ENCODE measurements at places on chromosomes 5 and 9. TPM values are rescaled to one million over a fixed set of nuclear protein-coding genes. Genes with fewer than 3 reads are reported as not detected.
A peak's percentile ranks its signal among the peaks of the same experiment; 100 is the strongest.

- peak; percentile 16 for DNase-seq
Measured at GRCh38 chr5:38872826-38873225, 27.0 kb downstream of the OSMR start.

DNA sequence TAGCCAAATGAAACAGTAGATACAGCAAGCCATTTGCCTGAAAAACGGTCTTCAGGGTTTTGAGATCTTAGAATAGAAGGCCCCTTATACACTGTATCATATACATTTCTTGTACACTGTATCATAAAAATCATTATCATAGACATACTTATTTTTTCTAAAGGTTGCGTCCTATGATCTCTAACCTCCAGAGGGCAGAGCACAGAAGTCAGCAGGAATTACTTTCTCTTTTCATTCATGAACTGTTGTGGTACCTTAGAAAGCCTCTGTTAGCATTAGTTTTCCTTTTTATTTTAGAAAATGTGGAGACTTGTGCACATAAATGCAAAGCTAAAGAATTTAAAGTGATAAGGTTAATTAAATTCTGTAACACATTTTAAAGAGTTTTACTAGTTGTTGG is 115.4 kb downstream of the OXCT1 start:
- no peak for DNase-seq

DNA sequence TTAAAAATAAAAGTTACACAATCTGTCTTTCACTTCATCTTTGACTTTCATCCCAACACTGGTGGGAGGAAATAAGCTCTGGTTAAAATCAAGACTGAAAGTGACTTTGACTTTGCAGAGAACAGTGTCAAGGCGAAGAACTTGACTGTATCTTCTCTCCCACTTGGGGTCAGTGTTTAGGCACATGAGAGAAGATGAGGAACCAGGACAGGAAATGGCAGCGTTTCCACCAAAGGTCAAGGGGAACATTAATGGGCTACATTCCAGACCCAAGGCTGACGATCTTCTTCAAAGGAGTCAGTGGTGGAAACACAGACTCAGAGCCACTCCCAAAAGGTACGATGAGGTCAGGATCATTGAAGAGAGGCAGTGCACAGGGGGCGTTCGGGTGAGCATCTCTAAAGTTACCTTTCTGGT is 409.5 kb downstream of the ARHGEF28 start:
- DNase-seq, result peak; percentile 70

DNA sequence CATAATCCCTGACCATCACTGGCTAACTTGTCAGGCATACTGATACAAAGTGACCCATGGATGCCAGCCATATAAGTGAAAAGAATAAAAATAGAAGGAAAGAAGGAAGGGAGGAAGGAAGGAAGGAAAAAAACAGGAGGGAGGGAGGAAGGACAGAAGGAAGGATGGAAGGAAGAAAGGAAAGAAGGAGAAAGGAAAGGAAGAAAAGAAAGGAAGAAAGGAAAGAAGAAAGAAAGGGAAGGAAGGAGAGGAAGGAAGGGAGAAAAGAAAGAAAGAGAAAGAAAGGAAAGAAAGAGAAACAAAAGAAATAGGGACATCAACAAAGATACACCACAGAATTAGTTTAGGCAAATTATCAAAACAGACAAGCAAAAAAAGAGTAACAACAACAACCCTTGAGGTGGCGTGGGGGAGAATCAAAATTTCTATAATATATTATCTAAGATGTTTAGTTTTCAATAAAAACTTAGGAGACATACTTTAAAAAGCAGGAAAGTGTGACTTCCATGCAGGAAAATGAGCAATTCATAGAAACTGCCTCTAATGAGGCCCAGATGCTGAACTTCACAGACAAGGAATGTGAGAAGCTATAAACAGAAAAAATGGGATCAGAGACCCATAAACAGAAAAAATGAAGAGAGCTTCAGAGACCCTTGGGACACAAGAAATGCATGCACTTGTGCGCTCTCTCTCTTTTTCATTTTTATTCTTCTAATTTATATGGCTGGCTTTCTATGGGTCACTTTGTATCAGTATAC is 96.1 kb upstream of the NFIL3 start:
- DNase-seq, result no peak

GRCh38 chr9:123470121-123470782 is 114.3 kb downstream of the CRB2 start:
- no peak for DNase-seq

The WNT8A gene
- total RNA-seq, result not detected

DNA sequence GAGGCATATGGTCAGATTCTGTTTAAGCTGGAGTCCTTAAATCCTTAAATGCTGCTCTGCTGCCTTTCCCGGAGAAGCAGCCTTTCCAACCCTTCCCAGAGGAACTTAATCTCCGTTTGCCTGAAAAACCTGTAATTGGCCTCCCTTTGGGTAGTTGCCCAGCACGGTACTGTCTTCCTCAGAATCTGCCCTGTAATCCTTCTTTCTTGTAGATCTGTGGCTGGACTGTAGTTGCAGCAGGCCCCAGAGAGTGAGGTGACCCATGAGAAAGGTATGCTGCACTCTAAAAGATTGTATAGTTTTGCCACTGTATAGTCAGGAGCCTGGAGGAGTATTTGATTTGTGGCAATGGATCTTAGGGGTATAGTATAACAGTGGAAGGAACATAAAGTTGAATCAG is 11.7 kb downstream of the SPIN1 start:
- peak; percentile 89 for DNase-seq

The PDZD2 gene
- total RNA-seq, result 10.3 TPM

GRCh38 chr5:129631961-129632360 is 115.9 kb upstream of the MINAR2 start:
- no peak for DNase-seq

DNA sequence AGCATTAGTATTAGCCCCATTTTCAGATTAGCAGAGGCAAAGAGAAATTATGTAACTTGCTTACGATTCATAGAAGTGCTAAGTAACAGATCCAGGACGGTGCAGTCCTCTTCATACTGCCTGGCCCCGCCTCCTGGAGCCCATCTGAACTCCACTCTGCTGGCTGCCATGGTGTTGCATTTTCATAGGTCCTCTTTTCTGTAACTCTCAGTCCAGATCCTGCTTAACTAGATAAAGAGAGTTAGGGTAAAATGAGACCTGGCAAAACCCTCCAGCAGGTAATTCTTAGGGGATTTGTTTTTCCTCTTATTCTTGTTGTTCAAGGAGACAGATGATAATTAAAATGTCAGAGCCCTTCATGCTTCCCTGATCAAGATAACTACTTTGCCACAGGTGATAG is 135.1 kb upstream of the EFNA5 start:
- no peak for DNase-seq

The GOLGA1 gene
- total RNA-seq, result 10.2 TPM

DNA sequence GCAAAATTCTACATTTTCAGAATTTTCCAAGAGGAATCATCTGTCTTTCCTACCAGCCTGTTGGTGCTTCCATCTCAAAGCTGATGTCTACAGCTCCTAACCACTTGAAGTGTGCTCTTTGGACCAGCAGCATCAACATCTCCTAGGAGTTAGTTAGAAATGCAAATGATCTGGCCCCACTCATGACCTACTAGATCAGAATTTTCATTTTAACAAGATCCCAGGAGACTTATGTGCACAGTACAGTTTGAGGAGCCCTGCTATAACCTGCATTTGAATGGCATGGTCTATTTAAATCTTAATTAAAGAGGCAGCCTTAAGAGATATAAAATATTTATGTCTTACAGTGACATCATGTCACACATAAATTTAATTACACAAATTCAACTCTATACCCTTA is 33.8 kb downstream of the ITK start:
- DNase-seq, result no peak

DNA sequence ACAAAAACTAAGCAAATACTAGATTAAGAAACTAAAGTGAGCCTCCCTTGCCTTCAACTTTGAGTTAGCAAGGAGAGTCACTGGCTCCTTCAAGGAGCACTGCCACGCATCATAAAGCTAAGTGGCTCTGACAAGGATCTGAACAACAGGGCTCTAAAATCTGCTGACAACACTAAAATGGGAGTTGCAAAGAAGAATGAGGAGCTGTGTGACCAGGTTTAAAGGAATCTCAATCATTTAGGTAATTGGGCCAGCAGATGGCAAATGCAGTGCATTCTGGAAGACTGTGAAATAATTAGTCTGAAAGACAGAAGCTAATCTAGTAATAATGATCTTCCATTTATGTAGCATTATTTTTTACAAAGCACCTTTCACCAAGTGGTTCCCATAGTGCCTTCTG is 297.0 kb upstream of the TAS2R1 start:
- peak; percentile 70 for DNase-seq

The ANKRD55 gene
- not detected for total RNA-seq

GRCh38 chr9:93288891-93289883 is 105.2 kb downstream of the WNK2 start:
- DNase-seq, result peak; percentile 23

DNA sequence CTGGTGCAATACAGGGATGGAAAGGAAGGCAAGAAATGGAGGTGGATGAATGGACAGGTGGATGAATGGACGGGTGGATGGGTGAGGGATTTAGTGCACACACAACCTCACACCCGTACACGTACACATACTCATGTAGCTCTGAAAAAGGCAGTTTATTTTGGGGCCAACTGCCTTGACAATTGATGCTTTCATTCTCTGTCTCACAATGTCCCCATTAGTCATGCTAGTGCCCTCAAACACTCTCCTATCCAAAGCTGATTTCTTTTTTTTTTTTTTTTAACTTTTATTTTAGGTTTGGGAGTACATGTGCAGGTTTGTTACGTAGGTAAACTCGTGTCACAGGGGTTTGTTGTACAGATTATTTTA is 495.0 kb downstream of the DMAC1 start:
- no peak for DNase-seq

The EIF4E1B gene
- total RNA-seq, result not detected

The MAPK9 gene
- 34.0 TPM for total RNA-seq

The LCN12 gene
- total RNA-seq, result not detected

The DRD1 gene
- 0.23 TPM for total RNA-seq

The HSPA4 gene
- total RNA-seq, result 210 TPM

DNA sequence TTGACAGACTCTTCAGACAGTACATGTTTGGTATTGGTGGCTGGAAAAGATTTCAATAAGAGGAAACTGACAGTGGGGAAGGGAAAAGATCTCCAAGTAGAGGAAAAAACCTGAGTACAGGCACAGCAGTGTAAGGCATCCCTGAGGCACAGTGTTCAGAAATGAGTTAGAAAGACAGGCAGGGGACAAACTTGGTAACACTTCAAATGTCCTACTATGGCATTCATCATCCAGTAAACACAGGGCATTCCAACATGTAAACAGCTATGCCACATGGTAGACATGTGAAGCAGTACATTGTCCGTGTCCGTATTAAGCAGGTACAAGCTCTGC is 45.0 kb upstream of the NR5A1 start:
- DNase-seq, result no peak

DNA sequence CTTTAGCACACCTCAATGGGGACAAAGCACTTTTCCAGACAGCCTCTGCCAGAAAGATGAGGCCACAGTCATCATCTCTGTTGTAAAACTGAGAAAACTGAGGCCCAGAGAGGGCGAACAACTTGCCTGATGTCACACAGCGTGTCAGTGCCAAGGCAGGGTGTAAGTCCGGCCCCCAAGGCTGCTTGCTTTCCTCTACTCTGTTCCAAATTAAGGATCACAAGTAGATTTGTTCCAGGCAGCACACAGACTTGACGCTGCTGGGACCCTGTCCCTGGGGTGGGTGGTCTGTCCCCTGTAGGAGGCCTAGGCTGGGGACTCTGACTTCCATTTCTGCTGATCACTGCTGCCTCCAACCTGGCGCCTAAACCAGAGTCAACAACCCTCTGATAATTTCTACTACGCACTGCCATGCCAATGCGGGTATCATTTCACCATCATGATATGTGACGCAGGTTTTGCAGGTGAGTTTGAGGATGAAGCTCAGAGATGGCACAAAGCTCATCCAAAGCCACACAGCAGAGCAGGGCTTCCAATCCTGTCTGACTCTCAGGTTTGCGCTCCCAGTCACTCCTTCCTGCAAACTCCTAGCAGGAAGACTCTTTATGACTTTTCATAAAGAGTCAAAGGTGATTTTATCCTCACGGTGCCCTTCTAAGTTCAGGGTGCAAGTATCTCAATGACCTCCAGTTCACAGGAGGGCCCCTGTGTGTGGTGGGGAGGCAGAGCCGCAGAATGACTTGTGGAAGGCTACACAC is 13.5 kb upstream of the RALGDS start:
- no peak for DNase-seq

DNA sequence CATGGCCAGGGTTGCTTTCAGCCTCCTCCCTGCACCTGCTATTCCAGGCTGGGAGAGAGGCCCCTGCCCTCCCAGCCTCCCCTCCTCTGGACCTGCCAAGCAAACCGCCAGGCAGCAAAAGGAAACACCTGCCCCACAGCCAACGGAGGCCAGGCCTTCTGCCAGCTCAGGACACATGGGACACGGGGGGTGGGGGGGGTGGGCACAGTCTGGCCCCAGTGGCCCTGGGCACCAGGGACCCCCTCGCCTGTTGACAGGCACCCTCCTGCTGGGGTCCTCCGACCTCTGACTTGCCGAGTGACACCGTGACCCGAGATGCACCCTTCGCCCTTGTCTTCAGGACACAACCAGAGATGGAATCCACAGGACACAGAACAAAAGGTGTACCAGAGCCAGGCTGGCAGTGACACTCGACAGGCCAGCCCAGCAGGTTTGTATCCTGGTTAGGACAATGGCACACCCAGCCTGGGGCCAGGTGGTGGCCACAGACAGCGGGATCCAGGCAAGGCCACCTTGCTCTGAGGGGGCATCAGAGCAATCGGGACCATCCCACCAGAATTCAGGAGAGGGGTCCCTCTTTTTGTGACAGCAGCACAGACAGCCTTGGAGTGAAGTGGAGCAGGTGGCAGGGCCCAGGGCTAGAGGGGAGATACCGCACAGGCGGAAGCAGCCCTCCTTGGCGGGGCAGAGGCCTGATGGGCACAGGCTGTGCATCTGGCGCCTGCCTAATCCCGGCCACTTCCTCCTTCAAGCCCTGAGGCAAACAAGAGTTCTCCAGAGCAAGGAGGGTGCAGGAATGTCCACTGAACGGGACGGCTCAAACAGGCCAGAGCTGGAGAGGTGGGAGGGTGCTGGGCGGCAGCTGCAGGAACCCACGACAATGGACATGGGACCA is 1.3 kb upstream of the TMEM210 start:
- DNase-seq, result no peak

DNA sequence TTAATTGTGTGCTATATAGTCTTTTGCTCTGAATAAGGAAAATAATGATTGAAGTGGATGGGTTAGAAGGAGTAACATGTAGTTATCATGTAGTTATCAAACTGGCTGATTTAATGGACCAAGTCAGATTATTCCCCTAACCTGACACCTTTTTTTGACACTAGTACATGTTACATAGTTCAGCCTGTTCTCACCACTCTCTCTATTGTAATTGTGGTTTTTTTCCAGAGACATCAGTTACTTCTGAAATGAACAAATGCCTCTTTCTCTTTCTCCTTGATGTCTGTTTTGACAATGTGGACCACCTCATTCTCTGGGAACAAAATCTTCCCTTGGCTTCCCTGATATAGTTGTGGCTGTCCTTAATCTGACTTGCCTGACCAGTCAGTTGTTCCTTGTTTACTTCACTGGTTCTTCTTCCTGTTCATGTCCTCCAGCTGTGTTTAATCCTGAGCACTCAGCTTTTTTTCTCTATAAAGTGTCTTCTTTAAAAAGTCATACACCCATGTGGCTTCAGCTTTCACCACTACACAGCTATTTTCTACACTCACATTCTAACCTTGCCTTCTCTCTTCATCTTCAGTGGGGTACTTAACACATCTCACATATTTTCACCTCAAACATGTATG is 243.4 kb downstream of the ARRDC3 start:
- no peak for DNase-seq

GRCh38 chr5:81896764-81897163 is 75.1 kb upstream of the ATG10 start:
- DNase-seq, result no peak
